ENCODE measurements at places on chromosomes 1 and 21.

- DNase-seq: no peak
These were observed 540.9 kb downstream of the LMO4 start for GRCh38 chr1:87869567-87869966.

DNA sequence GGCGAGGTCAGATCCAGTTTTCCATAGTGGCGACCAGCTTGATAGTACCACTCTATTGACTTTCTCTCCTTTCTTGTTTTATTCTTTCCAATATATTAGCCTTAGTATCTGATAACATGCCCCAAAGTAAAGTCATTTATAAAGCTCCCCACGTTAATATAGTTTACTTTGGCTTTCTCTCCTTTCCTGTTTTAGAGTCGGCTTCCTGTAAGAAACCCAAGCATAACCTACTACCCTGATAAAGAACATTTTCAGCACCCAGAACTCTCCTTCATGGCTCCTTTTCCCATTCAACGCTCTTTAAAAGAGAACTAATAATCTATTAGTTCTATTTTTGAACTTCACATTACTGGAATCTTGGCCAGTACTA lies 23.7 kb downstream of the CD1D start:
- no peak for DNase-seq

DNA sequence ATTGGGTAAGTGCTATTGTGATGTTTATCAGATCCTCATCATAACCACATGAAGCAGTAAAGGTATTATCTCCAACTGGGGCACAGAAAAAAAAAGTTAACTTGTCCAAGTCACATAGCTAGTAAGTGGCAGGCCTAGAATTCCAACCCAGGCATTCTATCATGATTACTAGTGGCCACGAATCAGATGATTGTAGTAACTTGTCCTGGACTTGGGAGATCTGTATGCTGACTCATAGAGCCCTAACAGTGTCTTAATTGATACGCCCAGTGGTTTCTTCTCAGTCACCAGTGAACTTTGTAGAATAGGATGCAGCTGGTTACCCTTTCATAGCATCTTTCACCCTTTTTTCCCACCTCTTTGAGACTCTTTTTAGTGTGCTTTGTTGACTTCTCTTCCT lies 91.1 kb upstream of the UBE2U start:
- DNase-seq: no peak

GRCh38 chr1:200165493-200166220 lies 138.1 kb downstream of the NR5A2 start:
- DNase-seq: no peak

- no peak for DNase-seq
These were observed 183.9 kb downstream of the CAMTA1 start for GRCh38 chr1:6969106-6969505.

GRCh38 chr1:51516649-51517158 lies 2.4 kb downstream of the EPS15 start:
- DNase-seq: no peak

GRCh38 chr1:241086686-241087085 lies 270.3 kb downstream of the RGS7 start:
- no peak for DNase-seq

GRCh38 chr21:38186661-38187270 lies 70.0 kb upstream of the KCNJ15 start:
- no peak for DNase-seq

All from stimulated activated CD8-positive, alpha-beta memory T cell treated with anti-CD3 and anti-CD28 coated beads, Interleukin-2, amount 100 ng/mL, for 1 hour (primary cell).